Upper lobe of right lung (tissue), 1 donor: ENCODE measurements at places on chromosomes 5 and 9.

DNA sequence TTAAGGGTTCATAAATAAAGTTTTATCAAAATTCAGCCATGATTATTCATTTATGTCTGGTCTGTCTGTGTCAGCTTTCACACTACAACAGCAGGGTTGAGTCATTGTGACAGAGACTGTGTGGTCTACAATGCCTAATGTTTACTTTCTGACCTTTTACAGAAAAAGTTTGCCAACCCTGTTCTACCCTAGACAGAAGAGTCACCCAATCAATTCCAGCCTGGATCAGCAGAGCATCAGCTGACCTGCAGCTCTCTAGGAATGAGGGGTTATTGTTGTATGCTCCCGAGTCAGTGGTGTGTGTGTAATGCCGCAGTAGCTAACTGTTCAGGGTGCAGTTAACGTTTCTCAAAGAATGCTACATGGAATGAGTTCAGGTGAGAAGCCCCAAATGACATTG, 87.3 kb downstream of the HRH2 start:
- no peak for DNase-seq

DNA sequence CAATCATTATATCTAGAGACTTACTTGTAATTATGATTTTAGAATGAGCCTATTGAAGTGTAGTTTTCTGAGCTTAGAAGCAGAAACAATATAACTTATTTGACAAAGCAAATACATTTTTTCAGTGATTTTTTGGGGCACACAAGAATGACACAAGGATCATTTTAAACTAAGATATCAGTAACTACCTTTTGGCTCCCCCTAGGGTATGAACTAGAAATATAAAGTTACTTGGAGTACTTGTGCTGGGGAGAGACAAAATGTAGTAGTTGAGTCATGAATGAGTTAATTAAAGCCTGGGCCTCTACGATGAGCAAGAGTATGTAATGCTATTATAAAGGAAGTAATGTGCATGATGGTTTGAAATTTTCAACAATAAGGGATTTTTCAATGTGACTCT, 1244.1 kb upstream of the ACO1 start:
- DNase-seq: no peak

- DNase-seq: no peak
Measured at GRCh38 chr5:83494666-83495065, 23.1 kb downstream of the VCAN start.

GRCh38 chr5:131198625-131199024, 27.9 kb downstream of the LYRM7 start:
- DNase-seq: no peak

DNA sequence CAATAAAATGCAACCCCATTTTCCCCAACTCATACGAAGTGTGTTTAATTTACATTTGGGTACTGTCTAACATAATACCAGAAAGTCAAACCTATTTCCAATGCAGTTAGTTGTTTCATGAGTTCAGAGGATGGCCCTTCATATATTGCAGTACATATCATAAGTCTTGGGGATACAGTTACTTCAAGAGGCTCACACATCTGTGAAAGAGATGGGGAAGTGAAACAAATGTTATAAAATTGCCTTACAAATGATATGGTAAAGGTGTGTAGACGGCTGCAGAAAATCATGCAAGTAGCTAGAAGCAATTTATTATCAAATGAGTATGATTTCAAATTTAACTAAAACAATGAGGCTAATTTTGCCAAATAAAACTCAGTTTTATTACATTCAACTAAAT, 219.0 kb upstream of the CDH12 start:
- DNase-seq: no peak

DNA sequence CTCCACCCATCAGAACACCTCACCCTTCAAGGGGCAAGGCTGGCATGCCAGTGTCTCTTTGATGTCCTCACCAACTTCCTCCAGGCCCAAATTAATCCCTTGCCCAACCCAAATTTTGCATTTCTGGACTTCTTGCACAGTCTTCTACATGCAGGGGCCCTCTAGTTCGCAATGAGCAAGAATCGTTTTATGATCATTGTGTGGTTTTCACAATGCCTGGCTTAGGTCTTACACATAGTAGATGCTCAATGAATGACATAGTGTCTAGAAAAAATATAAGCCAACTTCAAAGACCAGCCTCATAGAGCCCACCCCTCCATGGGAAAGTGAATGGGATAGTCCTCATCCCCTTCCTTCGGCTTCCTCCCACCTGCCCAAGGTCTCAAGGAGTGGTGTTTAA, 9.8 kb upstream of the ESM1 start:
- DNase-seq: no peak

DNA sequence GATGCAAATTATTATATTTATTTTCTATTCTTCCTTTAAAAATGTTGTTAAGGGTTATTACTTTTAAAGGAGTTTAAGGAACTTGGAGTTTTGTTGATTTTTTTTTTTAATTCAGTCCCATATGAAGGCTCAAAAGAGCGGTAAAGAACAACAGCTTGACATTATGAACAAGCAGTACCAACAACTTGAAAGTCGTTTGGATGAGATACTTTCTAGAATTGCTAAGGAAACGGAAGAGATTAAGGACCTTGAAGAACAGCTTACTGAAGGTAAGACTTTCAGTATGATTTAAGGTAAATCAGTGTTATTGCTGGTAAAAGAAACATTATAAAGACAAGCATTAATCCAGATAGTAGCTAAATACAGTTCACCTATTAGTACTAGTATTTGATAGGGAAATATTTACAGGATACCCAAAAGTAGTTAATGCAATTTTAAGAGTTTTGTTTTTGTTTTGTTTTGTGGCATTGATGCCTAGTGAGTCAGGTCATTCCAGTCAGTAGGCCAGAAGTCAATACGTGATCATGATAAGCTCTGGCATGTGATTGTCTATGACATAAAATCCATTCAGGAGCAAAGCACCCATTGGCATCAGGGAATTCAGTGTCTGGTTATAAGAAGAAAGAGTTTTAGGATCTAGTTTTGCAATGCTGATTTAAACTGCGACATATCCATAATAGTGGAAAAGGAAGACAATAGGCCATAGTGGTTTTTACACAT, 49.2 kb downstream of the CNTRL start:
- DNase-seq: no peak

- DNase-seq: no peak
Measured at GRCh38 chr9:15642369-15642962, 89.6 kb downstream of the CCDC171 start.
